ENCODE measurements at places on chromosomes 4 and X. TPM values are rescaled to one million over a fixed set of nuclear protein-coding genes. Genes with fewer than 3 reads are reported as not detected.

DNA sequence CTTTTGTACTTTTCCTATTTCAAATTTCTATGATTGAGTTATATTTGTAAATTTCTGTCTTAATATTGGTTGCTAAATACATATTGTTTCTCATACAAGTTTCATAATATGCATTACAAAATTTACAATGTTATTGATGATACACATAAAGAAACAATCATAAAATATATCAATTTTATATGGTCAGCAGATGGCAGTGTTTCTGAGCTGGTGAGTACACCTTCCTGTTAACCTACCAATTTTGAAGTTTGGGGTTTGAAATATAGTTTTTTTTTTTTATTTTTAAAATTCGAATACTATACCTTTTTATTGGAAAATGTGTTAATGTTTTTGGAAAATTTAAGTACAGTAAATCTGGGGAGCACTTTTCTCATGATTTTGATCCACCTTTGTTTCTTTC is 1953.1 kb upstream of the ADGRL3 start:
- no peak for DNase-seq

DNA sequence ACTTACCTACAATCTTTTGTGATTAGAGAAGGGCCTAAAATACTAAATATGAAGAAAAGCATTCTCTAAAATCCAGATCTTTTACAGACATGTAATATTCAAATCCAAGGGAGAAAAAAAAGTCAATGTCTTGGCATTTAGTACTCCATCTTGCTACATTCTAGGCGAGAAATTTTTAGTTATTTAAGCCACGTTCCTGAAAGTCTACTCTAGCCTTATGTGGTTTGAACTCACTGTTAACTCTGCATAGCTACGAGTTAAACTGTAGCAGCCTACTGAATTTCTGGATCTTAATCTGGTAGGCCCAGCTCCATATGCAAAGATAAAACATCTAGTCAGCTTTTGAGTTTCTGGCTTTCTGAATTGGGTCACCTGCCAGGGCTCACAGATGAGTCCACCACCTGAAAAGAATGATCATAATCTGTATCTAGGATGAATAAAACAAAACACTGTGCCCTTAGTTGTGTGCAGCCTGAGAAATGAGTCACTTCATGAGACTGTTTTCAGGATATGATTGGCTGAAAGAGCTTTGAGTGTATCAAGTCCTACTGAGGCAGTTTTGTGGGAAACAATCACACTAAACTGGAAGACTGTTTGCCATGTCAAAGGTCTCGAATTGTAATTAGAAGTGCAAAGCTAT is 3.2 kb upstream of the NEK1 start:
- DNase-seq: no peak

The PRSS12 gene
- total RNA-seq: 0.14 TPM

GRCh38 chrX:42821803-42822443 is 44.0 kb upstream of the PPP1R2C start:
- peak; percentile 14 for DNase-seq

The SMIM10L2A gene
- total RNA-seq: 0.75 TPM

DNA sequence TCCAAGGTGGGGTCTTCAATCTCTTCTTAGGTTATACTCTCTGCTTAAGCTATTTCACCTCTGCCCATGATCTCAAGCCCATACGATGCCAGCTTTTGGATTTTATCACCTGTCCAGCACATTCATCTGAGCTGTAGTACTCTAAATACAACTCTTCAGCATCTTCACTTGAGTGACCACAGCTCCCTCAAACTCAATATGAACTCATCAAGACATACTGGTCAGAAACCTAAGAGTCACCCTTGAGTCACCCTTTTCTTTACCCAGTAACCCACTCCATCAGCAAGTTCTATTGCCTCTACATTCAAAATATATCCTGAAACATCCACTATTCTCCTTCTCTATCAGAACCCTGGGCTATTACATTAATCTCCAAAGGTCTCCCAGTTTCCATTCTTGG is 69.4 kb downstream of the DCHS2 start:
- no peak for DNase-seq

DNA sequence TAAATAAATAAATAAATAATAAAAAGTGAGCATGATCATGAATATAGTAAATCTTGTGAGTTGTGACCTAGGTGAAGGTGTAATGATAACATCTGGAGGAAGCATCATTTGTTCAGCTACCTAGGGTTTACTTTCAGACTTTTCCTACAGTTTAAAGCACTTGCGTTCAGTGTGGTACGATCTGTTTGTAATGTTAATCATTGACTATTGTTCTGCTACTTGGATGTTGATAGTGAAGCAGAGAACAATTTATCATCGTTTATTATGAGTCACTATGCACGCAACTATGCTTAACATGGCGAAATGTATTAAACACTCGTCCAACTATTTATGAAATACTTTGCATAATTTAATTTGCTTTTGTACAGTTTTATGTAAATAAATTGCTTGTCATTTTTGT is 426.2 kb downstream of the PCDH7 start:
- no peak for DNase-seq

GRCh38 chrX:112087545-112087944 is 5.0 kb upstream of the TRPC5 start:
- no peak for DNase-seq

DNA sequence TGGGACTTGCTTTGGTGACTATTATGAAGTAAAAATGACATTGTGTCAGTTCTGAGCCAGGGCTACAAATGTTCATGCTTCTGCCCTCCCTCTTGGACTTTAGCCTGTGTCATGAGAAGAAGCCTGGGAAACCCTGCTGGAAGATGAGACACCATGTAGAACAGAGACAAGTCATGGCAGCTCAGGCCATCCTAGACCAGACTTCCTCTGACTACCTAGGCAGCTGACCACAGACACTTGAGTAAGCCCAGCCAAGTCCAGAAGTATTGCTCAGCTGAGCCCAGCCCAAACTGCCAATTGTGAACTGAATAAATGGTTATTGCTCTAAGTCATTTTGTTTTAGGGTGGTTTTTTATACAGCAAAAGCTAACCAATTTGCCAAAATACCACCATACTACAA is 467.6 kb upstream of the CNKSR2 start:
- no peak for DNase-seq

The HPGDS gene
- total RNA-seq: 6.2 TPM

- no peak for DNase-seq
Observed at GRCh38 chrX:50161127-50161526, 39.7 kb downstream of the AKAP4 start.

DNA sequence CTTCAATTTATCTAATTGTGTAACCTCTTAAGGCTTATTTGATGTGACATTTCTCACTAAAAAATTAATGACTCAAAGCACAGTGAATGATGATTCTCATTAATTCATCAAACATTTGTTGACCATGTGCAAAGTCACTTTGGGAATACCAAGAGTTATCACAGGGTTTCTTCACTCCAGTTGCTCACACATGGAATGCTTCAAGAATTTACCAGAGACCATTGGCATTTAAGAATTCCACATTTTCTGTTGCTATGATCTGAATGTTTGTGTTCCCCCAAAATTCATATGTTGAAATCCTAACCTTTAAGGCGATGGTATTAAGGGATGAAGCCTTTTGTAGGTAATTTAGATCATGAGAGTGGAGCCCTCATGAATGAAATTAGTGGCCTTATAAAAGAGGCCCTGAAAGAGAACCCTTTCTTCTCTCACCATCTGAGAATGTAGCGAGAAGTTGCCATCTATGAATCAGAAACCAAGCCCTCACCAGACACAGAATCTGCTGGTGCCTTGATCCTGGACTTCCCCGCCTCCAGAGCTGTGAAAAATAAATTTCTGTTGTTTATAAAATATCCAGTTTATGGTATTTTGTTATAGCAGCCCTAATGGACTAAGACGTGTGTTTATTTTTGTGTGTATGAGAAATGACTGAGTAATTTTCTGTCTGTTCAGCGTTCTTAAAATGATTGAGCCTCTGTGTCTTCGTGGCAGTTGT is 16.4 kb upstream of the SRPX start:
- DNase-seq: no peak

- no peak for DNase-seq
Observed at GRCh38 chr4:75513526-75514130, 575 bp downstream of the RCHY1 start.

- DNase-seq: no peak
Observed at GRCh38 chrX:19677121-19677520, 161.8 kb upstream of the MAP3K15 start.

The UGT2B11 gene
- total RNA-seq: not detected

GRCh38 chr4:123600987-123601904 is 204.7 kb downstream of the SPRY1 start:
- no peak for DNase-seq

DNA sequence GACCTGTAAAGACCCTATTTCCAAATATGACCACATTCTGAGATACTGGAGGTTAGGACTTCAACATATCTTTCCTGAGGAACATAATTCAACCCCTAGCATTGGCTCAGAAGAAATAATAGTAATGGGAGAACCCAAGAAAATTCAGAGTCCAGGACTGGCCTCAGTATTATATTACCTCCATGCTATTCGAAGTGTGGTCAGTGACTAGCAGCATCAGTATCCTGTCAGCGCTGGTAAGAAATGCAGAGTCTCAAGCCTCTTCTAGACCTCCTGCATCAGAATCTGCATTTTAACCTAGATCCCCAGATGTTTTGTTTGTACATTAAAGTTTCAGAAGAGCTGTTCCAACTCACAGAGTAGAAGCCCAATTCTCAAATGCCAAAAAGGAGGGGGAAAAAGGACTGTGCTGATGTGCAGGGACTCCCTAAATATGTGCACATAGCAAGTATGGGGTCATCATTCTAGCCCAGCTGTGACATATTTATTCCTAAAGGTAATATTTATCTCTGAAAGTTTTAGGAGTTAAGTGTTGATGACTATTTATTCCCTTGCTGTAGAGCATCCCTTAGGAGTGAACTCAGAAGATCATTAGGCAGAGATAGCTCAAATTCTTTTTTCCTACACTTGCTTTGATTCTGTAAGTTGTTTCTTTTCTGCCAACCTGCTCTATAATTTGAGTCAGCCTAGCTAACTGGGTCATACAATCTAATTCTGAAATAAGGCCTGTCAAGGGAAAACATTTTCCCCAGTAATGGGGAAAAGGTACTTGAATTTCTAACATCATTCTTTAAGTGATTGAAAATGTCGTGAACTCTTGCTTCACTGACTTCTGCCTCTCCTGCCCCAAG is 361.9 kb downstream of the ARHGAP24 start:
- no peak for DNase-seq

DNA sequence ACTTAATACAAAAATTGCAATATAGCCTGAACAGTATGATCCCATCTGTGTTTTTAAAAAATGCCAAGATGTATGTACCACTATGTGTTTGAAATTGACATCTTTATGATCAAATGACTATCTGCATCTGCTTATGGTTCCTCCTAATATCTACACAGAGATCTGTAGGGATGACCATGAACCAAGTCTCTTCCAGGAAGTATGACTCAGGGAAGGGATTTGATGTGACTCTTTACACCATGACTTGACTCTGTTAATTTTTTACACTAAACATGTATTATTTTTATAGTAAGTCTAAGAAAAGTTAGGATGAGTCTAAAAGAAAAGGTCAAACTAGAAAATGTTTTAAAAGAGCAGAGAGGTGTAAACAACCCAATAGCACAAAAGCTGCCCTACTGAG is 164.0 kb downstream of the SH3KBP1 start:
- DNase-seq: no peak

GRCh38 chr4:106126062-106126461 is 189.9 kb downstream of the TBCK start:
- no peak for DNase-seq

The SLC9A7 gene
- 2.6 TPM for total RNA-seq

DNA sequence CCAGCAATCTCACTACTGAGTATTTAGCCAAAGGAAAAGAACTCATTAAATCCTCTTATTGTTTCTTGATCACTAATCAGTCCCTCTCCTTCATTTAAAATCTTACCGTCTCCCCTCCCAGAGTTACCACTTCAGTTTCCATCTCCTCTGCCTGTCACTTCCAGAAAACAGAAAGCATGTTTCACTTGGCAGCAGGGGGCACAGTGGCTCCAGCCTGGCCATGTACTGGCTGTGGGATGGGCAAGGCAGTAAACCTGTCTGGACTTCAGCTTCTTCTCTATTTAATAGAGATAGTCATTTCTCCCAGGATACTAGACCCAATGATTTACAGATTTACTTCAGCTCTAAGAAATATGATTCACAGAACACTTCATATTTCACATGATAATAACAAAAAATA is 63.2 kb downstream of the CD40LG start:
- DNase-seq: peak; percentile 32

DNA sequence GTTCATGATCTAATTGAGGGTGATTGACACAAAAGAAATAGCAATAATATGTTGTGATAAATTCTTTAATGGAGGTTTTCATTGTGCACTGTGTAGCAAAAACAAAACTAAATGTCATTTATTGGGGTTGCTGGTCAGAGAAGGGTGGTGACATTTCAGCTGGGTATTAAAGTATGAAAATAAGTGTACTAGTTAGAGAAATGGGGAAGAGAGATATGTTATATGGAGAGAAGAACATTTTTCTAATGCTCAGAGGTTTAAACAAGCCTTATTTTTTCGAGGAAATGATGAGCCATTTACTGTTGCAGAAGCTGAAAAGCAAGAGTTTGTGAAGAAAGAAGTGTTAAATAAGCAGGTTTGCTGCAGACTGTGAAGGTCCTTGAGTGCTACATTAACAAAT is 142.7 kb upstream of the PAQR3 start:
- no peak for DNase-seq

DNA sequence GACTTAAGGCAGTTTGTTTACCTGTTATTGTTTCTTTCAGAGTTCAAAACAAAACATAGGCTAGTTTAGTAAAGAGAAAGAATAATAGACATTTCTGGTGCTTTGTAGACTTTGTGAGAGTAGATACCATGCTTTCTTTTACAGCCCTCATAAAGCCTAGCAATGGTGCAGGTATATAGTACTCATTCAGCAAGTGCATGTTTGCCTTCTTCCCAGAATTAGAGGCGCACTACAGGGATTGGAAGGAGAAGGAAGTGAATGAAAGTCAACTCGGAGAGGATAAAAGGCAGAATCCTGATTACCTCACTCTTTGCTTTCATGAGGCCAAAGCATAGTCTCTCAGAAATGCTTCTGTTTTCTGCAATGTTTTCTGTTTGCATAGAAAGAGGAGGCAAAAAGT is 43.1 kb upstream of the FHDC1 start:
- no peak for DNase-seq

The CYBB gene
- 180 TPM for total RNA-seq

- no peak for DNase-seq
Observed at GRCh38 chr4:1411436-1412375, 5.5 kb upstream of the NKX1-1 start.

DNA sequence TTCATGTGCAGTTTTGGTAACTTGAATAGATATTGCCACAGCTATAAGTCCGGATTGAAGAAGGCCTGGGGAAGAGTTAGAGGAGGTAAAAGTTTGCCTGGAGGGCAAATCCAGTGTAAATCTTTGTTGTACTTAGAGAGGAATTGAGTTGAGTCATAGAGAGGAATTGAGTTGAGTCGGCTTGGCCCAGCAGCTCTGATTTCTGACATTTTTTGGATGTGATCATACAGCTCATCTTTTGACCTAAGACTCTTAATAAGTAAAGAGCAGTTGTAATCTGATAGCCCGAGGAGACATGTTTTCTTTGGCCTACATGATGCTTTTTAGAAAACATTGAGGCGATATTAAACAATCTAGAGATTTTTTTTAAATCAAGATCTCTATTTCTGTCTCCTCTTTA is 3.9 kb downstream of the KIT start:
- DNase-seq: no peak

Data from heart left ventricle (tissue), 16 donors.